Upper lobe of left lung (tissue), 6 donors: ENCODE measurements at places on chromosomes 16 and 17. TPM values are rescaled to one million over a fixed set of nuclear protein-coding genes. Genes with fewer than 3 reads are reported as not detected.

CCL13 gene
- 4.8 TPM for total RNA-seq

CCL15 gene
- total RNA-seq: not detected

CD79B gene
- 3.8 TPM for total RNA-seq

KRT25 gene
- total RNA-seq: not detected

CORO6 gene
- 8.6 TPM for total RNA-seq

CA5A gene
- total RNA-seq: not detected

NTN1 gene
- total RNA-seq: 2.6 TPM

DNA sequence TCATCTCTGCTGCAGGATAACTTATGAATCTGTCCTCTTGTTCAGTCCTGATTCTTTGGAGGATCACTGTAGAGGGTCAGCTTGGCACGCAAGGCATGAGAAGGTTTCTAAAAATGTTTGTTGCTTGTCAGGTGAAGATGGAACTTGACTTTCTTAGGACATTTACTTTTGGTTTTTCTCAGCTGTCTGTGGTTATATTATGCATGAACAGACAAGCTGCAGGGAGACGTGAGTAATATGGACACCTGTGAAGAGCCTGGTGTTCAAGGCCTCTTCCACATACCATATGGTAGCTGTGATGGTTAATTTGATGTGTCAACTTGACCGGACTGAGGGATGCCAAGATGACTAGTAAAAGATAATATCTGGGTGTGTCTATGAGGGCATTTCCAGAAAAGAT lies 270.2 kb upstream of the CPHXL start:
- H3K36me3 ChIP-seq: no peaks in the 10 kb centered on the region
- no peaks in the 10 kb centered on the region for H3K27me3 ChIP-seq
- no peak overlapping the region for H3K4me3 ChIP-seq
- DNase-seq: no peak

GRCh38 chr17:9971991-9972390 lies 66.9 kb upstream of the RCVRN start:
- no peak overlapping the region for H3K27ac ChIP-seq
- no peaks in the 10 kb centered on the region for H3K36me3 ChIP-seq
- no peak overlapping the region for H3K4me3 ChIP-seq
- no peak for DNase-seq
- no peaks in the 10 kb centered on the region for H3K27me3 ChIP-seq

DNA sequence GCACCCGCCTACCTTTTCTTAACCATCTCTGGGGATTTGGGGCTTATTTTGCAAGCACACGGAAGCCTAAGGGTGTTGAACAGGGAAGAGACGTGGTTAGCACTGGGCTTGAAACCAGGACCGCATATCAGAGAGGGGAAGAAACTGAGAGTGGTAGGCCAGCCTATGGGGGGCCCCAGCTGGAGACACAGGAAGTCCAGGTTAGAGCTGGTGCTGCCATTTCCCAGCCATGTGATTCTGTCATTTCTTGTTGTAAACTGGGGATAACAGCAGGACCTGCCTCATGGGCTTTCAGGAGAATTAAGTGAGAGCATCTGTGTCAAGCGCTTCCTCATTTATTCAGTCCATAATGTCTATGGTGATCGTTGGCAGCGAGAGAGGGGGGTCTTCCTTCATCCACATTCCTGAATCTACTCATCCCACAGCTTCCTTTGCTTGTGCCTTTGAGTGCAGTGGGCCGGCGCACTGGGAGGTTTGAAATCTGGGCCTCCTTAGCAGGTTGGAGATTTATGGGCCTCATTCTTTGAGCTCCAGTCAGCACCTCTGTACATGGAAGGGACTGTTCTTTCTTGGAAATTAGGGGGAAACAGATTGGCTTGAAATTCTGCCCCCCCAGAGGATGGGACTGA lies 20.1 kb downstream of the NKD1 start:
- no peaks in the 10 kb centered on the region for H3K4me1 ChIP-seq
- H3K4me3 ChIP-seq: no peak overlapping the region
- no peaks in the 10 kb centered on the region for H3K36me3 ChIP-seq
- no peaks in the 10 kb centered on the region for H3K27me3 ChIP-seq
- H3K27ac ChIP-seq: peak overlapping the region; percentile 25

- H3K36me3 ChIP-seq: no peaks in the 10 kb centered on the region
- DNase-seq: peak; percentile 45
- no peaks in the 10 kb centered on the region for H3K27me3 ChIP-seq
- peak overlapping the region; percentile 73 for H3K27ac ChIP-seq
Observed at GRCh38 chr17:50909765-50910605, 43.8 kb upstream of the TOB1 start.

DNA sequence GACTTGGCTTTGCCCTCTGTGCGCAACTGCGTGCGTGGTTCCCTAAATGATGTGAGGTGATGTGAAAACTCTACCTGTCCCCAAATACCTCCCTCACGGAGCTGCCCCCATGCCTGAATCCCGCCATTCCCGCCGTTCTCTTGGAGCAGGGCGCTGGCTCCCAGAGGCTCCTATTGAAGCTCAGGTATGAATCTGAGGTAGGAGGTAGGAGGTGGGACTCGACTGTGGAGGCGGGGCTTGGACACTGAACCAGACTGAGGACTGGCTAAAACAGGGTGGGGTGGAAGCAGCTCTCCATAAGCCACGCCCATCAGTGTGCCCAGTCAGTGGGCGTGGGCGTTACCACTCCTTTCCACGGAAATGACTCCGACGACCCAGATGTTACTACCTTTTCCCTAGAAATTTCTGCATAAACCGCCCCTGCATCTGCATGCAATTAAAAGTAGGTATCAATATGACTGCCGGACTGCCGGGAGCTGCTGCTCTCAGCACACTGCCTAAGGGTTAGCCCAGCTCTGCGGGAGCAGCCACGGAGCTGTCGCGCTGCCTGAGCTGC lies 41.0 kb downstream of the FOXL1 start:
- DNase-seq: no peak
- no peaks in the 10 kb centered on the region for H3K36me3 ChIP-seq
- no peaks in the 10 kb centered on the region for H3K4me1 ChIP-seq

DNA sequence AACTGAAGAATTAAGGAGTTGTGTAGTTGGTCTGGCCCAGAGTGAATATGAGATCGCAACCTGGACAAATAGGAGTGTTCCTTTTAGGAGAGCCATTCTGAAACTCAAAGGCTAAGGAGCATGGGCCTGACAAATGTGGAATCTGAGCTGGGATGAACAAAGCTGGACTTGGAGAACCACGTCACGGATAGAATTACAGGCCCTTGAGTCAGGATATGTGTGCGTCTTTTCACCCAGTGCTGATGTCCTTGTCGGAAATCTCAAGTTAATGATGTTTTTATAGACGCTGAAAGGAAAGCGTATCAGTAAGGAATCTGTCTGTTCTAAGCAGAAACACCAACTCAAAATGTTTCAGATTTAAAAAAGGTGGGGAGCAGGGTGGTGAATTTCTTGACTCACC lies 173.8 kb upstream of the ZKSCAN2 start:
- no peak overlapping the region for H3K27ac ChIP-seq
- no peak for DNase-seq
